Hypothalamus (tissue), 51 donors: ENCODE measurements at places on chromosomes 4 and X.

- DNase-seq, result no peak
These were observed 56.9 kb upstream of the TADA2B start for GRCh38 chr4:6986072-6986780.

- DNase-seq, result no peak
These were observed 791 bp downstream of the SMIM20 start for GRCh38 chr4:25914670-25915352.

DNA sequence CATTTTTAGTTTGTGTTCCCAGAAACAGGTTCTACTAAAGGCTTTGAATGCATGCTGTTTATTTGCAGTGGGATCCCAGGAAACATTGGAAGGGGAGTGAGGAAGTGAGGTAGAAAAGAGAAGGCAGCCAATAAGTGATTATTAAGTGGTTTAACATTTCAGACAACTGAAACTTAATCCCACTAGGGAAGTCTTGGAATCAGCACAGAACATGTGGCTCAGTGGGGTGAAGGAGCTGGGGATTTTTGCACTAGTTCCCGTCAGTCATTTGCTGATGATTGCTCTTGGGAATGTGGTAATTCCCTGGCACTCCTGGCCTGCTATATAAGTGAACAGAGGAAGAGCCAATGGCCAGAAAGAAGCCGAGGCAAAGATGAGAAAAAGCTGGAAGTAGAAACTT, 1053.0 kb upstream of the IGFBP7 start:
- no peak for DNase-seq

- no peak for DNase-seq
These were observed 45.1 kb downstream of the VSIG4 start for GRCh38 chrX:65994519-65995506.

GRCh38 chr4:174627473-174627872, 105.2 kb upstream of the HPGD start:
- DNase-seq, result no peak
